ENCODE measurements at places on chromosomes 2 and 18.

GRCh38 chr18:22069916-22070315 lies 99.5 kb upstream of the GATA6 start:
- DNase-seq = no peak

DNA sequence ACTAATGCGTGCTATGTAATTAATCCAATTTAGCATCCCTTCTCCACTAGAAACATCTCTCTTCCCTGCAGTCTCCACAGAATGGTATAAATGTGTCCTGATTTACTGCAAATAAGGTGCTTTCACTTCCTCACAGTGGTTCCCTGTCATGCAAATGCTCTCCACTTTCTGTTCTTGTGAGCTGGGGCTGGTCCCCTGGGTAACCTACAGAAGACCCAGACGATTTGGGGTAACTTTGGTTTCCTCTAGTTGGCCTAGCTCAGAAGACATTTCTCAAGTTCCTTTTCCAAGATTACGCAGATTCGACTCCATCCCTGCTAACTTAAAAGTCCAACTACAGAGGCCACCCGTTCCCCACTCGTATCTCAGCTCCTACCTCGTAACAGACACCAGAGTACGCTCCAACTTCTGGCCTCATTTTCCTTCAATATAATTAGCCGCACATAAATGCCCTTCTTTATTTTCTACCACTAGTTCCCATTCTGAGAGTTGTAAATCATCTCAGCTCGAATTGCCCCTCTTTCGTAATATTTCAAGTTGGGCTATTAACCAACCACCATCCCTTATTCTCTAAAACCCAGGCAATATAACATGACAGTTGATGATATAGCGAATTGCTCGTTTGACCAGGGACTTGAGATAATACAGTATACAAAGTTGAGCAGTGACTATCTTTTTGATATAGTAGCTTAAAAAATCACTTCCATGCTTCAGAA lies 28.8 kb upstream of the NEDD4L start:
- no peak for DNase-seq

- DNase-seq = no peak
Measured at GRCh38 chr2:188404341-188405004, 112.8 kb downstream of the GULP1 start.

GRCh38 chr2:175840256-175840655 lies 161.8 kb downstream of the LNPK start:
- no peak for DNase-seq

DNA sequence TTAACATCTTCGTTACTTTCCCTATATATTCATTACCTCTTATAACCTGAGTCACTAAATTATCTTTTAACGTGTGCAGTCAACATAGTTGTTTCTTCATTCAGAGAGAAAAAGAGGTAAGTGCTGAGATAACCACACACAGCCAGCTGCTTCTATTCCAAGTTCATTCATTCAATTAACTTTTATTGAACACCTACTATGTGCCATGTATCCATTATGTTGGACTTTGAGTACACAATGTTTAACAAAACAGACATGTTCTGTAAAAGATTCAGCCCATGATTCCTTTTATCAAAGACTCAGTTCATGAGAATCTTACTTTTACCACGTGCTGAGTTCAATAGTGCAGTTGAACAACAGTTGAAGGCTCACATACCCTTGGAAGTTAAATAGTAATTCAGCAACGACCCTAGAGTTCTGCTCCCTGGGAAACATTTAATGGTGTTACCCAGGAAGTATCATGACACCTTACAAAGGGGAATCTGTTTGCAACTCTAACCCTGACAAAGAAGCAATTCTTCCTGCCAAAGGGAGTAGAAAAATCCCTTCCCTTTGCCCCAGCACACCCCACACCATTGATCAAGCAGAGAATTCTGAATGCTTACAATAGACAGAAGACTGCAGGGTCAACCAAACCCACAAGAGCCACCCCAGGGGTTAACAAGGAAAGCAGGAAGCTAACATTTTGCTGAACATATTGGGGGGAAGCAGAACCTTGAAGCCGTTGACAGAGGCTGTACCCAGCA lies 595.8 kb downstream of the STK39 start:
- no peak for DNase-seq

GRCh38 chr2:179938026-179938425 lies 69.1 kb downstream of the CWC22 start:
- no peak for DNase-seq

DNA sequence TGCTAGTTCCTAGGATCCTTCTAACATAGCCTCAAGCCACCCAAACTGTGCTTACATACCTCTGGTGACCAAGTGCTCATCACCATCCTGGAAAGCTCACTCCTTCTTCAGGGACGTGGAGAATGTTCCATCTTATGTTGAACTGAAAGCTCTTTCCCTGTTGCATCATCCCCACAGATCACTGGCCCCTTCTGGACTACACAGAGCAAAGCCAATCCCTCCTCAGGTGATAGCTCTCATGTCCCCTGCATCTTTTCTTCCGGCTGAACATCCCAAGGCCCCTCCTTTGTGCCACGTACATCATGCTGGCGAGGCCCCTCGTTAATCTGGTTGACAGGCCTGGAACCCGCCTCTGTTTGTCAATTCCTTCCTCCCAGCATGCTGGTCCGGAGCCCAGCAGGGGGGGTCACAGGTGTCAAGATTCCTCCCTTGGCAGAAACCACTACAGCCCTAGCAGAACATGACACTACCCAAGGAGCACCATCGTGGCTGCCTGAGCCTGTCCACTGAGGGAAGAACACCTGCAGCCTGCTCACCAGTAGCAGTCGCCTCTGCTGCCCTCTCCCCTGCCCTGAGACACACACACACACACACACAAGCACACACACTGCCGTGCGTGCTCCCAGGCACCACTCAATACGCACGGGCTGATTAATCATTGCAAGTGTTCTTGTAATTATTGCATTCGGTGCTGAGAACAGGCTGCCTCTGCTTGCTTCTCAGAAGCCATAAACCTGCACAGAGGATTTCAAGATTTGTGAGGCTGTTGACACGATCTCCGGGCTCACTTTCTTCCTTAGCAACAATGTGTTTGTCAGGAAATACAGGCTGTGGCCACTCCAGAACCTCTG lies 6.3 kb upstream of the KCNK3 start:
- DNase-seq = peak; percentile 55

- DNase-seq = no peak
Measured at GRCh38 chr2:234300391-234300925, 196.4 kb downstream of the ARL4C start.

DNA sequence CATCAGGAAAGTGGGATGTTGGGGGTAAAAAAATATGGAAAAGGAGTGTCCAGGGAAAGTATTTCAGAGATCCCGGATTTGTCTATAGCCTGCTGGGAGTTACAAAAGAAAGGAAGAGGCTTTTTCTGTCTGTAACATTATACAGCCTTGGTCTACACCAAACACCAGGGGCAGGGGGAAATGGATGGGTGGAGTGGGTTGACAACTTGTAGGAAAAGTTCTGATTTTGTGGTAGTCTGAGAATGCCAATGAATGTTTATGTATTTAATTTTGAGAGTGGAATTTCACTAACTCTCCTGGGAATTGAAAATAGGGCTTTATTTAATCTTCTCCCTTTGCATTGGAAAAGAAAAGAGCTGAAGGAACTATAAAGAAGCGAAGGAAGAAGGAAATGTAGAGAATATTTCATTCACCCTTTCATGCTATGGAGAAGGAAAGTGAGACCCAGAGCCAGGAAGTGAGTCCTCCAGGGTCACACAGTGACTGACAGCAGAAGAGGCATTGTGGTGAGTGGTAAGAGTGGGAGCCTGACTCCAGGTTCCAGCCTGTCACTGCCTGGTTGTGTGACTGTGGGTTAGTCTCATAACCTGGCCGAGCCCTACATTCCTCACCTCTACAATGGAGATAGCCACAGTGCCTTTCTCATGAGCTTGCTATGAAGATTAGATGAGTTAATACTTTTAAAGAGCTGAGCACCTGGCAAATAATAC lies 346.3 kb upstream of the TNP1 start:
- no peak for DNase-seq

GRCh38 chr2:158841850-158842249 lies 46.7 kb downstream of the DAPL1 start:
- no peak for DNase-seq

DNA sequence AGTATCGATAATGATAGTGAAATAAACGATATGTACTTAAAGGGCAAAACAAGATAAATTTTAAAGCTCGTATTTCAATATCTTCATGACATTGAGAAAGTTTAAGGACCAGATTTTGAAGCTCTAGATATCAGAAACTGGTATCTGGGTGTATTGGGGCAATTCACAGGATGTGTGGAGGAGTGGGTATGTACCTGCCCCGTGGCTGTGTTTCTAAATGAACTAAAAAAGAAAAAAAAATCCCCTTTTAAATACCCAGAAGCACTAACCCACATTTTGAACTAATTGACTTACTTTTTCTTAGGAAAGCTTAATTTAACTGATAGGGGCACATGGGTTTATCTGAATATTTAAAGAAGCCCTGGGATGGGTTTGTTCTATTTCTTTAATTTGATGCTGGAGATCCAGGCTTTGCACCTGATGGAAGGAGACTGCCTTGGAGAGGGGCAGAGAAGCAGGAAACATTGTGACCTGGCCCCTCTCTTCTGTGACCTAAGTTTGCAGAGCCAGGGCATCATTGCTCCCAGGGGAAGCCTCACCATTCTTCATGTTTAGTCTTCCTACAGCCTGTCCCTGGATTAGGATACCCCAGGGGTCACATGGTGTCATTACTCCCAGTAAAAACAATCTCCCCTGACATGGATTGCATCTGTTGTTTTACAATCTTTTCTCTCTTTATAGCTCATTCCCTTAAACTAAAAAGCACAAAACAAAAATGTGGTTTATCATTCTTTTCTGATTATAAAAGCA lies 7.6 kb upstream of the KCTD1 start:
- DNase-seq = no peak

DNA sequence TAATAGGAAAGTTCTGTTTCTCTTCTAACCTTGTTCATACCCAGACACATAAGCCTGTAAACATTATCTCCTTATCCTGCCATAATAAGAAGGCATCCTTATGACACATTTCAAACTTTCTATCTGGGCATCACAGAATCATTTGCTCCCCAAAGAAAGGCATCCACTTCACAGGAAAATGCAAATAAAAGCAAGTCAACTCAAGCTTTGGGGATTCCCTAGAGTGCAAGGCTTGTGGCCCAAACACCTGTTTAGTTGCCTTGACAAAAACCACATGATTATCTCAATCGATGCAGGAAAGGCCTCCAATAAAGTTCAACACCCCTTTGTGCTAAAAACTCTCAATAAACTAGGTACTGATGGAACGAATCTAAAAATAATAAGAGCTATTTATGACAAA lies 195.7 kb upstream of the GALNT5 start:
- DNase-seq = no peak

DNA sequence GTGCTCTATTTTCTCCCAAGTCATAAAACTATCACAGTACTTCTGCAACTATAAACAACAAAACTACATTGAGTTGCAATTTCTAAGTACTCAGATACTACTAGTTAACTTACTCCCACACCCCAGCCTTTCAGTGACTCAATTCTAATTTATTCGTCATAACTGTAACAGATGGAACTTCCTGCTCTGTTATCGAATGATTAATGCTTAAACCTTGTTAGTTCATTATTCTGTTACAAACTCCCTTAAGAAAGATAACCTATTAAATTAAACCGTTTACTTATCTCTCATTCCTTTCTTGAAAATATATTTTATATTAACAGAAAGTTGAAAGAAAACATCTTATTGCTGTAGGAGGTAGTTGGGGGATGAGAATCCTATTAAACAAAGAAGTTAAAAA lies 17.0 kb downstream of the TNFAIP6 start:
- no peak for DNase-seq

- no peak for DNase-seq
Measured at GRCh38 chr18:68221111-68221724, 493.7 kb downstream of the TMX3 start.

GRCh38 chr2:71534201-71534600 lies 80.8 kb downstream of the DYSF start:
- no peak for DNase-seq

DNA sequence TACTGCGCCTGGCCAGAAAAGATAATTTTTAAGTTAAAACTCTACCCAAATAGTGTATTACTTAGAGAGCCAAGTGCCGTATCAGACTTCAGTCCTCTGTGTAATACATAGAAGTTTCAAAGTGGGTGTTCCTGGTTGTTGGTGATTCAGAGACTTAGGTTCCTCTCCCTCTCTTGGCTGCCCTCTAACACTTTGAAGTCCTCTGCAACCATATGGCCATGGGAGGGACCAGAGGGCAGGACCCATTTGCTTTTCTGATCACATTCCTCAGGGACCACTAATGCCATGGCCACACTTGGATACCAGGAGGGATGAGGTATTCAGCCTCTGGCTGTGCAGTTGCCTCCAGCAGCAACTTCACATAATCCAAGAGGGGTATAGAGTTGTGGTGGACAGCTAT lies 131.5 kb downstream of the CAPN13 start:
- DNase-seq = no peak
